Cortex of kidney (tissue), 1 donor: ENCODE measurements at places on chromosomes 7 and 10.

DNA sequence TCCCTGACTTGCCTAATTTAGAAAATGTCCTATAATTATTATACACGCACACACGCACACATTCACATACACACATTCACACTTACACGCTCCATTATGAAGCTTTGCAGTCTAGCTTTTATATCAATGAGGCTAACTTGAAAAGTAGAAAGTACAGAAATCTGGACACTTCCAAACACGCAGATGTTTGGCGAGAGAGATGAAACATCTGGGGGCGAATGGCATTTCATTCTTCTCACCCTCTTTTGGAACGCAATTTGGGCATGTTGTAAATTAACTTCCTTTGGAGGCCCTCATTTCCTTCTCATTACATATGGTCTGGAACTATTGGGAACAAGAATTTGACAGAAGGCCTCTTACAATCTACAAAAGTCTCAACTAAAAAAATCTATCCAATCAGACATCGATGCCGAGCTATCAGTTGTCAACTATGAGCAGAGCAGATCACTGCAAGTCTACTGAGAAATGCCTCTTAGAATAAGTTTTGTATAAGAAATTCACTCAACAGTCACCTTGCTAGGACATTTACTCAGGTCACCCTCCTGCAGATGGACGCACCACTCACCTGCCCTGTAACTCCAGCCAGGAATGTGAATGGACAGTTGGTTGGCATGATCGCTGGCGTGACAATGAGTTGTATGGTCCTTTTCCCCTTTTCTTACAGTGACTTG lies 115.2 kb upstream of the ADAM12 start:
- DNase-seq, result no peak

DNA sequence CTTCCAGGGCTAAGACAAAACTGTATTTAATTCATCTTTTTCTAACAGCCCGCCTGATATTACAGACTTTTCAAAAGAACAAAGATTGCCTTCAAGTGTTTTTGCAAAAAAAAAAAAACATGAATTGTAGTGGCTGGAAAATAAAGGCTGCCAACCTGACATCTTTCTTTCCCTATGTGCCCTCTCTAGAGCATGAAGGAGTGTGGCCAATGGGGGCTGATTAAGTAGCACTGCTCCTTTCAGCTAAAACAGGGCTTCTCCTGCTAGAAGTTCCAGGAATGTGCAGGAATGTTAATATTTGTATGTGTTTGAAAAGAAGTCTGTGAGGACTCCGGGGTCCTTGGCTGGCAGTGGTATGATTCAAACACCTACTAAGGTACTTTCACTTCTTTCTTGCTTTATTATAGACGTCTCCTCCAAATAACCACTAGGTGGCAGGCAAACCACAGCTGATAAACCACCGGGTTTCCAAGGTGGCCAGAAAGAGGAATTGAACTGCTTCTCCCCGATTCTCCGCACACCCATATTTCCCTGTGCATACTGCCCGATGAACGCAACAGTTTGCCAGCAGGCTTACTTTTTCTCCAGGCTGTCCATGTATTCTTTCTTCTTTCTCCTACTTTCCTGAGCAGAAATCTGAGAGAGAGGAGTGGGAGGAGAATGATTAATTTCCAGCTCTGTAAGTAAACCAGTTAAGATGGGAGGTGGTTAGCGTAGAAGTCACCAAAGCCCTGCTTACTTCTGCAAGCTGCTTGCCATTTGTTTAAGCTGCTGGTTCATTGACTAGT lies 56.8 kb upstream of the DGKI start:
- no peak for DNase-seq

GRCh38 chr10:6023661-6024333 lies 38.4 kb downstream of the IL2RA start:
- DNase-seq, result no peak

- no peak for DNase-seq
Observed at GRCh38 chr7:148222721-148223120, 367.8 kb upstream of the C7orf33 start.

DNA sequence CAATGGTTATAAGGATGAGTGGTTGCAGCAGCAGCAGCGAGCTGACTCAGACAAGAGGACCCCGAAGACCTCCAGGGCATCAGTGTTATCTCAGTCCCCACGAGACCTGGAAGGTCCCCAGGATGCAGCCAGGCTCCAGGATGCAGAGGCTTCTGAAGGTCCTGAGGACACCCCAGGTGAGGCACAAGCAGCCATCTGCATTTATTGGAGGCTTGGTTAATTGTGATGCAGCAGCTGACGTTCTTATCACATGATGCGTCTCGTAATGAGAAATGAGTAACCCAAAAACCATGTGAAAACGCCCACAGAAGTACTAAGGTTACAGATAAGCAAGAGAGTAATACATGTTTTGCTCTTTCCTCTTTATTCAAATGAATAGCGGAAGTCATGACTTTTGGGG lies 17.4 kb downstream of the C7orf57 start:
- no peak for DNase-seq

- DNase-seq, result no peak
Observed at GRCh38 chr10:69709366-69709941, 79.4 kb downstream of the FAM241B start.

- no peak for DNase-seq
Observed at GRCh38 chr10:85858776-85859515, 507.6 kb downstream of the GRID1 start.

DNA sequence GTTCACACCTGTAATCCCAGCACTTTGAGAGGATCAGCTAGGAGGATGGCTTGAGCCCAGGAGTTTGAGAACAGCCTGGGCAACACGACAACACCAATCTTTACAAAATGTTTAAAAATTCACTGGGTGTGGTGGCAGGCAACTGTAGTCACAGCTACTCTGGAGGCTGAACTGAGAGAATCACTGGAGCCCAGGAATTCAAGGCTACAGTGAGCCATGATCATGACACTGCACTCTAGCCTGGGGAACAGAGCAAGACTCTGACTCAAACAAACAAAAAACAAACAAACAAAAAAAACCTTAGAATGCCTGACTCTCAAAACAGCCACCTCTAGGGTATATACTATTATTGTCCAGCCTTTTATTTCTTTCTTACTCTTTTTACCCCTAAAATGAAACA lies 56.5 kb upstream of the PAPSS2 start:
- no peak for DNase-seq

DNA sequence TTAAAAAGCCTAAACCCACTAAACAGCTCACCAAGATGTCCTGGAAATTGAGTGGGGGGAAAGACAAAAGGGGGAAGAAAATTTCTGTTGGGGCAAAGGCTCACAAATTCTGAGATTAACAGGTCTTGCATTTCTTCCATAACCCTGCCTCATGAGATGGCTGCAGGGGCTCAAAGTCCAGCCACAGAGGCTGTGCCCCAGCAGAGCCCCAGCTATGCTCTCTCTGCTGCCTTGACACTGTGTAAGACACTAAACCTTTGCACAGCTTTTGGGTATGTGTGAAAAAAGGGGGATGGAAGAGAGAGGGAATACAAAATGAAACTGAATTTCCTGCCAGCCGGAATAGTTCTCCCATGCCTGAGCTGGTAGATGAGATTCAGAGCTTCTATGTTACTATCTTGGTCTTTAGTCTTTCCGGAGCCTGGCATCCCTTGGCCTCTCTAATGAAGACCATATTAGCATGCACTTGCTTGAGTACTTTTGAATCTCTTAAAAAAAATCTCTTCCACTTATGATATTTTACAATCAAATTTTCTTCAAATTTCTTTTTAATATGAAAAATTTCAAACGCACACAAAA lies 240.0 kb upstream of the IMMP2L start:
- no peak for DNase-seq

DNA sequence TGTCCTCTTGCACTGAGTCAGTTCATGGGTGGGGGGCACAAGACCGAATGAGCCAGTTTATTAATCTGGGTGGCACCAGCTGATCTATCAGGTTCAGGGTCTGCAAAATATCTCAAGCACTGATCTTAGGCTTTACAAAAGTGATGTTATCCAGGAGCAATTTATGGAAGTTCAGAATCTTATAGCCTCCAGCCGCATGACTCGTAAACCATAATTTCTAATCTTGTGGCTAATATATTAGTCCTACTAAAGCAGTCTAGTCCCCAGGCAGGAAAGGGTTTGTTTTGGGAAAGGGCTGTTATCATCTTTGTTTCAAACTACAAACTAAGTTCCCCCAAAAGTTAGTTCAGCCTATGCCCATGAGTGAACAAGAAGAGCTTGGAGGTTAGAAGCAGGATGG lies 33.9 kb downstream of the AKR1C8 start:
- no peak for DNase-seq

GRCh38 chr10:78408671-78409472 lies 375.2 kb downstream of the RPS24 start:
- DNase-seq, result no peak

DNA sequence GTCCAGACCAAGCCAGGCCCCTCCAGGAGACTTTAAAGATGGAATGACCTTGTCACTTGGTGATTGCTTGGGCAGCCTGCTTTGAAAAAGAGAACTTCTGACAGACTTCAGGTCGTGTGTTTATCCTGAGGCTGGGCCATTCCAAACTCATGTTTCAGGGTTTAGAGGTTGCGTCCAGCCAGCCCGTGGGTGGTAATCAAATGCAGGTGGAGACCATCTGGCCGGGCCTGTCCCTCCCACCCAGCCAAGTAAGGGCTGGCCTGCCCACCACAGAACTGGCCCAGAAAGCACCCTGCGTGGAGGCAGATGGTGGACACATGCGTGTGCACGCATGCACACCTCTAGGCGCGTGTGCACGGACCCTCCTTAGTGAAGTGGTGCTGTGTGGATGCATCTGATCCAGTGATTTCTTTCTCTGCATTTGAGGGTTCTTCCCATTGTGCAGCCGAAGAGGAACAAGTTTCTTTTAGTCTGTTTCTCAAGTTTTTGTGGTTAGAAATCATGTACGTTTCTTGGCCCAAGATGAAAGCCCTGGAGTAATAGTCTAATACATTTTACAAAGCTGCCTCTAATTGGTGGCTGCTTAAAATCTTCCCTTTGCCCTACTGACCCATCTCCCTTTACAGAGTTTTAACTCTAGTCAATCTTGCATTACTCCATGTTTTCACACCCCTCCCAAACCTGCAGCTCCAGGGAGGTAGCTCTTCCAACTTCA lies 43.0 kb downstream of the SUFU start:
- DNase-seq, result no peak

- DNase-seq, result no peak
Observed at GRCh38 chr7:155860840-155861479, 48.7 kb upstream of the SHH start.

GRCh38 chr7:144842377-144842851 lies 6.6 kb upstream of the TPK1 start:
- DNase-seq, result no peak

- no peak for DNase-seq
Observed at GRCh38 chr10:125812128-125812750, 10.8 kb downstream of the UROS start.

DNA sequence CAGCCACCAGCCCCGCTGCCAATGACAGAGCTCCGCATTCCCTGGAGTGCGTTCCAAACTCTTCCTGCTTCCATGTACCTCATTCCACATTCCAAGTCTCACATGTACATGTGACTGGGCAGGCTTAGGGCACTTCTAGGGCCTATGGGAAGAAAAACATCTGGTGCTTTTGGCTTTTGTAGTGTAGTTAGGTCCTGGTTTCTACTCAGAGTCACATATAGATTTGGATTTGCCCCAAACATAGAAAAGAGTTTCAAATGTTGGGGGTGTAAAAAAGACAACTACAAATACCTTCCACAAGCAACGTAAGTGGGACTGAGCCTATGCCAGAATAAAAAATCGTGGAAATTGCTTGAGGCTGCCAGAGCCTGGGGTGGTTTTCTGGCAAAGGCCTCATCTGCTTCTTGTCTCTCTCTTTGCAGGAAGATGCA lies 84.1 kb downstream of the ZNF467 start:
- DNase-seq, result no peak

- DNase-seq, result no peak
Observed at GRCh38 chr7:30144657-30145306, 10.0 kb downstream of the MTURN start.

GRCh38 chr10:100307684-100308083 lies 21.2 kb upstream of the BLOC1S2 start:
- no peak for DNase-seq

DNA sequence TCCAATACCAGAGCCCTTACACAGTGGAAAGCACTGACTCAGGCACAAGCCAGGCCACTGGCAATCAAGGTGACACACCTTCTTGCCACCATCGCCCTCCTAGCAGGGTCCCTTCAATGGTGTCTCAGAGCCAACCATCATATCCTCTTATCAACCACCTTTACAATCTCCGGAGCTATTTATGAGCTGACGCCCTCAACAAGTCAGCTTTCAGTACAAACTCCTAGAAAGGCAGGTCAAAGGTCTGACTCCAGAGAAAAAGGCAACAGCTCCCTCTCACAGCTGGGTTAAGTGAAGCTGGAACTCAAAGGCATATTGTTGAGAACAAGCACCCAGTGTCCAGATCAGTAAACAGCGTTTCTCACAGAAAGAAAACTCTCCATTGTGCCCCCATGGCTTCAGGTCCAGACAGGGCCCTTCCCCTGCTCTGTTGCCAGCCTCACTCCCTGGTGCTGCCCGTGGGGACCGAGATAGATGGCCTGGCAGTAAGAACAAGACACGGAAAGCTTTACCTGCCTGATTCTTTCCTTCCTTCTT lies 2.4 kb downstream of the ZNF3 start:
- no peak for DNase-seq

GRCh38 chr7:101673315-101673714 lies 44.2 kb upstream of the MYL10 start:
- no peak for DNase-seq

DNA sequence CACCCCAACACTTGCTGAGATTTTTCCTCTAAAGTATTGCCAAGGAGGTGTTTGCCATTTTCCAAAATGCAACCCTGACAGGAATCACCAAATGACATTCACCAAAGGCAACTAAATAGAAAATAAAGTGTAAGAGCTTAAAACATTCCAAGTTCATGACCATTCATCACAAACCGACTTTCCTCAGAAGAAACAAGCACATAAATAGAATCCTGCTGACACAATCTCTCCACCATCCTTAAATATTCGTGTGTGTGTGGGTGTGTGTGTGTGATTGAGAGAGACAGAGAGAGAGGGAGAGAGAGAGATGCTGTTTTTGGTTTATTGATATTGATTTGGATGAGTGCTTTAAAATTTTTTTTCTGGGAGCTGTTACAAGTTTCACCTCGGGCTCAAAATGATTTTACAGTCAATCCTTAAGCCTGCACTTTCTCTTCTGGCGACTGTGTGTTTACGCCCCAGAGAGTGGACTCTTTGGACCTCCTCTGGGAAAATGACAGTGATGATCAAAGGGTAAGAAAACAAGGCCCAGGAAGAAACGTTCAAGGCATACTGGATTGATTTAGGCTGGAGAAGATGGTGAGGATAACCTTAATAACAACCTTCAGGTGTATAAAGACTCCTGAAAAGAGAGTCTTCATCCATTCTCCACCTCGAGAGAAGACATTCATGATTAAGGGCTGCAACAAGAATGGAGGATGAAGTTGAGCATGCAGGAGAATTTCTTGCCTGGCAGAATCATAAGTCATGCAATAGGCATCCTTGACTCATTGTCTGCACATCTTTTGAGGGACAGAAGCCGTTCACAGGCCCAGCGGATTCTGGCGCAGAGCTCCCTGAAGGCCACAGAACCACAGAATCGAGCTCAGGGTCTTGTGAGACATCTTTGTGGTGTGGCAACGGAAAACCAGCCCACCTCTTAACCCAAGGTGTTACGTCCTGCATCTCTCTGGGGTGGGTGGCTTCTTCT lies 104.4 kb upstream of the FGFR2 start:
- no peak for DNase-seq

GRCh38 chr7:81399471-81399870 lies 370.4 kb downstream of the HGF start:
- no peak for DNase-seq
